ENCODE measurements at places on chromosomes 2 and 18.

DNA sequence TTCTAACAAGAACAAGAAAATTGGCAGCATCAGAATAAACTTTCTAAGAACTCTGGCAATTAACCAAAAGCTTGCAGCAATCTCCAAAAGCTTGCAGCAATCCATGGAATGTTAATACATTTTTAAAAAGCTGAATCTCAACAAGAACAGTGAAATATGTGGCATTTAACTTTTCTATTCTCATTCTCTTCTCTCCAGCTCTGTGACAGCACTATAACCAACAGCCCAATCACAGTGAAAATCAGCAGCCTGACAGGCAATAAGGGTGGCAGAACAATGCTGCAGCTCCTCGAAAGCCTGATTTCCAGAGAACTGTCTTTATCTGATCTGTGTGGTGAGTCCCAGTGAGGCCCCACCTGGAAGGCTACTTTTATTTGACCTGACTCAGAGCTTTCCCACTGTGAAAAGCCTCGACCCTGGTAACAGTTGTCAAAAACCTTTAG is 60.0 kb downstream of the TMEM131 start:
- no peak for DNase-seq

- no peak for DNase-seq
These were observed 26.7 kb upstream of the MBOAT2 start for GRCh38 chr2:9030190-9030589.

DNA sequence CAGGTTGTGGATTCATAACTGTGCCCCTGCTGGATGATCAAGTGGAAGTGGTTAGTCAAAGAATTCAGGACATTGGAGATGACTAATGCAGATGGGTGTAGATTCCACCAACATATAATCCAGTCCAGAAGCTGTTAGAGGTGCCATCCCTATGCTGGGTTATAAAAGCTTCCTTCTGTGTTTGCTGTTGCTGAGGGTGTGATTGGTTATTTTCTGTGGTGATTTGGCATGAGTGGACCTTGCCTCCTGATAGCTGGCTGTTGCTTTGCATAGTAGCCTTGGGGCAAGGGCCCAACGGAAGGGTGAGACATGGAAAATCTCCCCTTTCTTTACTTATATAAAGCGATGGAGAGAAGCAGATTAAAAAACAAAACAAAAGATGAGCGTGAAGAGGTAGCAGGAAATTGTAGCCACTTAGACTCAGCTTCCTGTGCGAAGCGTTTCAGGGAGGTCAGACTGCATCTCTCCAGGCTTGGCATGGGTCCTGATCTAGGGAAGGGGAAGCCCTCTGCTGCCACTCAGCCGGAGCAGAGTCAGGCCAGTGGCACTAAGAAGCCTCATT is 190.4 kb downstream of the FMNL2 start:
- no peak for DNase-seq

DNA sequence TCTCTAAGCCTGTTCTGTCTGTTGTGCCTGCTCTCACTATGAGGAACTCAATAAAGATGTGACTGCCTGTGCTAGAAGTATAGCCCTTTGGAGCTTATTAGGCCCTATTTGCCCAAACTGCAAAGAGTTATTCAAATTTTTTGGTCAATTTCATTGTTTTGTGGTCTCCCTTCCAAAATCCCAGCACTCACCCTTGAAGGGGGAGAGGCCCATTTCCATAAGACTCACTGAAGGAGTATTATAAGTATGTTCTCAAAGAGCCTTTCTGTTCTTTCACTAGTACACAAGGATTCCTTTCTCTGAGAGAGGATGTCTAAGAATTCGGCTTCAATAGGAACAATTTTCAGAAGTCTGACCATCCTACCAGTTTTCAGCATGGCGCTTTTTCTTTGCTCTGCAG is 641.9 kb upstream of the REG3G start:
- no peak for DNase-seq

GRCh38 chr2:98381494-98381893 is 35.2 kb downstream of the CNGA3 start:
- DNase-seq, result no peak

- DNase-seq, result no peak
These were observed 23.5 kb downstream of the CCT7 start for GRCh38 chr2:73257425-73258125.

DNA sequence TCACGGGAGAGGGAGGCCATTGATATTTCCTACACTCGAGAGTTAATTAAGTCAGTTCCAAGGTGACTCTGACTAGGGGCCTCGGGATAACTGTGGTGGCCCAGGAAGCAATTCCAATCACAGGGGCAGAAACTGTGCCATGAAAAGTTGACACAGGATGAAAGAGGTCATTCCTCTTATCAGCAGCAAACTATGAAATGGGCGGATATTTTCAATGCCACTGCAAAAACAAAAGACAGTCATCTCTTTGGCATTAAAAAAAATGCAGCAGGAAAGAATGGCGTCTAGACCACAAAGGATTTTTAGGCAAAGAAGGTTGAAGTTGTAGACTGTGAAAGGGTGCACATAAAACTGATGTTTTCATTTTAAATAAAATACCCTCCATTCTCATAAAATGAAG is 50.0 kb downstream of the TGIF1 start:
- no peak for DNase-seq

GRCh38 chr2:85506768-85507181 is 32.2 kb upstream of the MAT2A start:
- DNase-seq, result no peak

DNA sequence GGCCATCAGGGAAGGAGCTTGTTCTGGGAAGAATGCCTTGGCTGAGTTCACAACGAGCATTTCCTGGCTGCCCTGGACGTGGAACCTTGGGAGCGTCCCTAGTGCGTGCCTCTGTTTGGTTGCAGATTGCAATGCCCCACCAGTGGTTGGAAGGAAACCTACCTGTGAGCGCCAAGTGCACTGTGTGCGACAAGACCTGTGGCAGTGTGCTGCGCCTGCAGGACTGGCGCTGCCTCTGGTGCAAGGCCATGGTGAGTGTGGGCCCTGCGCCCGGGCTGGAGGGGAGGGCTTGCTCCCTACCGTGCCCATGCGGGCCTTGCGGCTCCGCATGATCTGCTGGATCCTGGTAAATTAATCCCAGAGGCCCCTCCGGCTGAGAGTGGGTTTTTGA is 81.9 kb downstream of the DGKD start:
- DNase-seq, result no peak

GRCh38 chr2:175161-175786 is 88.6 kb downstream of the SH3YL1 start:
- DNase-seq, result no peak

DNA sequence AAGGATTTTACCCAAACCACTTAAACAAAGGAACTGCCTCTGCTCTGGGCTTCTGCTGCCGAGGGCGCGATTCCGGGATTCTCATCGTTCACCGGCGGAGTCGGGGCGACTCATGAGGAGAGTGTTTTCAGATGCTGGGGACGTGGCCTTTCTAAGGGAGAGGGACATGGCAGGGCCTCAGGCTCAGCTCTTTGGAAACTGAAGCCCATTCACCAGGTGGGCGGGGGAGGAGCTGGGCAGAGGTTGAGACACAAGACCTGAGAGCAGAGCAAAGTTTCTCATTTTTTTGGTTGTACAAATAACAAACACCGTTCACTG is 29.8 kb downstream of the NFATC1 start:
- DNase-seq, result no peak

GRCh38 chr2:68365087-68365486 is at the start of gene PLEK:
TSS of gene PLEK (plus strand) at chr2:68365282. CDS start at chr2:68365352, 70 bp downstream.
- DNase-seq, result no peak

- no peak for DNase-seq
These were observed 30.6 kb upstream of the CHN1 start for GRCh38 chr2:175035806-175036205.

GRCh38 chr2:206863196-206863595 is 76.1 kb upstream of the CPO start:
- no peak for DNase-seq
